ENCODE measurements at places on chromosomes 7 and 10.

DNA sequence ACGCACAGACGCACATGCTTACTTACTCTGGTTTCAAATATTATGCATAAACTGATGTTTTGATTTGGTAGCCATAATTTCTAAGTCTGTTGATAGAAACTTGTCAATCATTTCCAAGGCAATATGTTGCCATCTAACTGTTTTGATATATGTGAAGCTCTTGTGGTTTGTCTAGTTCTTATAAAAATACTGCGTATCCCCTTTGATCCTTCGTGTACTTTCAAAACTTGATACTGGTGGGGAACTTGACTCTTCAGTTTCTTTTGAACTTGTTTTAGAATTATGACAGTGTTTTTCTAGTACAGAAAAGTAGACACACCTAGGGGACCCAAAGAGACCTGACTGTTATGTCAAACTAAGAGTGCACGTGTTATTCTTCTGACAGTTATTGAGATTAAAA, 708.0 kb downstream of the LRMDA start:
- no peak for DNase-seq

- no peak for DNase-seq
Observed at GRCh38 chr10:124728071-124728829, 15.9 kb downstream of the FAM53B start.

DNA sequence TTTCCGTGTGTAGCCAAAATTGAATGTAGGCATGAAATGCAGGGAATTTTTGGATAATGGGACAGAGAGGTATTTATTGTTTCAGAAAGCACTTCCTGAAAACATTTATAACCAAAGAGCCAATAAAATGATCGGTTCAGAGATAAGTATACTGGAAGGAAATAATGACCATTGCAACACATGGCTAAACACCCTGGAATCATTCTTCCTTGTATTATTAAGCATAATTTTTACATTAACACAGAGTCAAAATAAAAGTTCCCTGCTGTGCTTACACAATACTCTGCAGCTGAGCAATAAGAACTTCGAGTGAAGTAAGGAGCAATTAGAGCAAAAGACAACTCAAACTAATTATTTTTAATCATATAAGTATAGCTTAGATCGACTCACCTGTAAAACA, 648.3 kb downstream of the TNS3 start:
- no peak for DNase-seq

GRCh38 chr7:117110480-117111315, 157.4 kb downstream of the ST7 start:
- no peak for DNase-seq

- DNase-seq, result no peak
Observed at GRCh38 chr10:37379991-37380390, 254.6 kb downstream of the ANKRD30A start.

DNA sequence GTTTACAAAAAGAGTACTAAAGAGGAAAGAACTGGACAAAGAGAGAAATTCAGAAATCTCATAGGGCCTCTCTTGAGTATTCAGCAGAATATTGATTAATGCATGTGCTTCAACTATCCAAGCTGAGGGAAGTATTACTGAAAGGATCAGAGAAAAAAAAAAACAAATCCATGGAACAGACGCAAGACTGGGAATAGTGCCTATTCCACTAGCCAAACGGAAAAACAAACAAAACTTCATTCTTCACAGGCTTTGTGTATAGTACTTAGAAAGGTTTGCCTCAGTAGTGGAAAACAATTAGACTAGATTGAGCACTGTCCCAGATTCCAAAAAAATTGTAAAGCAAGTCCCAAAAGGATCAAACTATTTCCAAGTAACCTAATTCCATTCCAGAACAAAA, 106.2 kb downstream of the TFEC start:
- DNase-seq, result no peak

DNA sequence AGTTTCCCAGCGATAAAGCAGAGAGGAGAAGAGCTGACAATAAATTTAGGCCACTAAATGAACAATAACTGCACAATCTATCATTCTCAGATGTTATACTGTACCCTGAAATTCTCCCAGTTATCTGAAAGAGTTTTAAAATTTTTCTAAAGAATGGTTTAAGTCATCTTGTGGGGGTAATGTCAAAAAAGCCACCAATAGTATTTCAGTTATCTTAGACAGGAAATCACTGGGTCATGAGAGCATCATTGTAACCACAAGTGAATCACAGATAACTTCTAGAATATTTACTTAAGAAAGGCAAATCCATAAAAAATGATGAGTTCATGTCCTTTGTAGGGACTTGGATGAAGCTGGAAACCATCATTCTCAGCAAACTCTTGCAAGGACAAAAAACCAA, 147.1 kb downstream of the DNAJB9 start:
- no peak for DNase-seq

DNA sequence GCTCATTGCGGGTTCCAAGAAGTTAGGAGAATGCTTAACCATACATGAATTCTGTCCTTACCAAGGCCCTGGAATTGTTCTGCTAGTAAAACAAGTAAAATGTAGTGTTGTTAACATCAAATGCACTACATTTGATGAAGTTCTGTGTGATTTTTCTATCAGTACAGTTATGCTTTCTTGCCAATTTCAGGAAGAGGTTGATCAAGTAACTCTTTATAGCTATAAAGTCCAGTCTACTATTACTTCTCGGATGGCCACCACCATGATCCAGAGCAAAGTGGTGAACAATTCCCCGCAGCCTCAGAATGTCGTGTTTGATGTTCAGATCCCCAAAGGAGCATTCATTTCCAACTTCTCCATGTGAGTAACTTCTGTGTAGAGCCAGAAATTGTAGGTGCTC, 5.7 kb downstream of the ITIH2 start:
- DNase-seq, result no peak

DNA sequence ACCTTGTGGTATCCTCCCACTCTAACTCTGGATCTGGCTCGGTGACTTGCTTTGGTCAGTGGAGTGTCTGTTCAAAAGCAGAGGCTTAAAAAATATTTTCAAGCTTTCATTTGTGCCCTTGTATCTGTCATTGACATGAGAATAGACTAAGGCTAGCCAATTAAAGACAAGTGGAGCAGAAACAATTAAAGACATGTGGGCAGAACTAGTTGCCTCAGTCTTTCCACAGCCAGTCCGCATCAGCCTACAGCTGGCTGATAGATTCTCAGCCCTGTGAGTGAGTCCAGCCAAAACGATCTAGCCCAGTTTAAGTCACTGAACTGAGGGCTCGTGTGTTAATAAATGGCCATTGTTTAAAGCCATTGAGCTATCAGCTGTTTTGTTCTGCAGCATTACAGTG, 185.2 kb upstream of the DGKB start:
- no peak for DNase-seq

Measured in endodermal cell (in vitro differentiated cells).